ENCODE measurements at places on chromosomes 1 and 21.

- DNase-seq = no peak
Observed at GRCh38 chr1:217919683-217920388, 288.7 kb downstream of the SPATA17 start.

DNA sequence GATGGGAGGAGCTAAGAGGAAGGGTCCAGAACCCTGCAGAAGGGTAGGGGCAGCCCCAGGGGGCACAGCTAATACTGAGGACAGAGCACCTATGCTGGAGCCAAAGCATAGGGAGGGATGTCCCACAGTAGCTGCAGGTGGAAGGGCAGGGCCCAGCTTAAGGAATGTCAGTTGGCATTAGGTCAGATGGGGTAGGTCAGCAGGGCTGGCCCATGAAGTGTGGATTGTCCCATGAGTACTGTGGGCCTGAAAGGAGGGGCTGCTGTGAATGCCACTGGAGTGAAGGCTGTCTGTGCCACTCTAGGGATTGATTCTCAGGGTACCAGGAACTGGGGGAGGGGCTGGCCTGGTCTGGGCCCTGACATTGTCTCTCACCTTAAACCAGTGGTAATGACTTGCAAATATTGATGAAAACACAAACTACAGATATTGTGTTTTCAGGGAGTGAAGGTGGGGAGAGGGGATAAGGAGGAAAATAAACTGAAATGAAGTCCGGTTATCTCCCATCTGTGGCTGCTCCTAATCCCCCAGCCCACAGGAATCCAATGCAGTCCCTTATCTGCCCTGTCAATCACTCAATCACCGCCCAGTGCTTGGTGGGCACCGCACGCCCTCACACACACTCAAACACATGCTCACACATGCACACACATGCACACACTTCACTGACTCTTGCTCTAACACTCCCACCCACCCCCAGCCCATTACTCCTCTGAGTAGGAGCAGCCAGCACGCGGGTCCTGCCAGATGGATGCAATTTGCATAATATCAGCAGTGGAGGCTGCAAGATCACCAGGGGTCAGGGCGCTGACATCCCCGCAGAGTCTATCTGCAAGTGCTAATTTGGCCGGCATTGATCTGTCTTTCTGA lies 27.8 kb downstream of the DMAP1 start:
- DNase-seq = no peak

DNA sequence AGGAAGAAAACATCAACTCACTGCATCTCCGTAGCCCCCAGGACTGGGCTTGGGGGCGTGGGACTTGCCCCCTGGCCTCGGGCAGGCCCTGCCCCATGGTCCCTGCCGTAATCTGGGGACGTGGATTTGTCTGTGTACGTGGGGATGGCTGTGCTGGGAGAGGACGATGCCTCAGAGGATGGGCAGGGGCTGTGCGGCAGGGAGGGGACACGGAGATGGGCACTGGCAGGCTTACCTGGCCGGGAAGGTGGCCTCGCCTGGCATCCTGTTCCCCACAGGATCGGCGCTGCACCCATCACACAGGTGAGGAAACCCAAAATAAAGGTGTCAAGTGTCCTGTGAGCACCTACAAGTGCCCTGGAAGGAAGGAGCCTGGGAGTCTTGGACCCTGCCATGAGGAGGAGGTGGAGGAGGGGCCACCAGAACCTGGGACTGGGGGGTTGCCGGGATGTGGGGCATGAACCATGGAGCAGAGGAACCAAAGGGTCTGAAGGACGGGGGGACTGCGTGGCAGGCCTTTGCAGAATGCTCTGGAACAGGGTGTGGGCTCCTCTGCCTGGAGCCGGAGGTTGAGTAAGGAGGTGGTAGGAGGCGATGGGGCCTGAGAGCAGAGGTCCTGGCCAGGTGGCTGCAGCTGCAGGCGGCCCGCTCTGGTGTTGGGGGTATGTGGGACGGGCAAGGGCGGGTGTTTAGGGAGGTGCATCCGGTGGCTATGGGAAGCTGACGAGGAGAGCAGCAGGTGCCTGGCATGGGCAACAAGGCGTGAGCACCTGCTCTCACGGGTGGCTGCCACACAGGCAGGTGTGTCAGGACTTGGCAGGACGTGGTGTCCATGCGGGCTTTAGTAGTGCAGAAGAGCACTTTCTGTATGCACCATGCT lies 27.8 kb upstream of the LRRC3 start:
- peak; percentile 36 for DNase-seq

GRCh38 chr1:24202987-24203386 lies 15.9 kb upstream of the IFNLR1 start:
- no peak for DNase-seq

- DNase-seq = no peak
Observed at GRCh38 chr21:46149205-46149901, 6.0 kb downstream of the FTCD start.

GRCh38 chr21:30354308-30355005 lies 6.1 kb upstream of the KRTAP23-1 start:
- DNase-seq = no peak

- no peak for DNase-seq
Observed at GRCh38 chr1:172121081-172121717, 279.9 kb downstream of the DNM3 start.

All from mesothelial cell of epicardium (in vitro differentiated cells).